Foreskin keratinocyte (primary cell): ENCODE measurements at places on chromosomes 5 and 9. TPM values are rescaled to one million over a fixed set of nuclear protein-coding genes. Genes with fewer than 3 reads are reported as not detected.

DNA sequence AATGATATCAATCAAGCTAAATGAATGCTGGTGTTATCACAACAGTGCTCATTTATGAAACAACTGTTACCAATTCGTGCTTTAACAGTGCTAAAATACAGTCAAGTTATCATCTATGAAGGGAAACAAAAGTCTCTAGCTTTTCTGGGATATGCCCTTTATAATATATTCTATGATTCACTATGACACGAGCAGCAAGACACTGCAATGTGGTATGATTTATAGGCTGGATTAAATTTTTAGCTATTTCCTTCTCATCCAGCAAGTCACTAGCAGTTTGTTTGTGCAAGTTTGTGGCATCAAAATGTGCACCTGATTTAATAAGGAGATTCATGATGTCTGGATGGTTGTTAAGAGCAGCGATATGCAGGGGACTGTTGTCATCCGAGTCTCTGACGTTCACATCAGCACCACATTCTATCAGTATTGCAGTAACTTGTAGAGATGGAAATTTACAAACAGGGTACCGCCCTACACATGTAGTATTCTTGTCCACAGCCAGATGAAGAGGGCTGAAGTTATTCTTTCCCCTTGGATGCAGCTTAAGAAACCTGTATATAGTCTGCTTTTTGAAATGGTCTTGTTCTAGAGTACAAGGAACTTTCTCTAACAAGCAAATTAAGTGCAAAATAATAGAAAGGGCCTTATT lies 20.3 kb downstream of the FEM1C start:
- no peak for DNase-seq

THG1L gene
- 11.7 and 13.0 TPM in 2 replicates for total RNA-seq

PITX1 gene
- 0.56 and 0.99 TPM in 2 replicates for total RNA-seq

SMIM33 gene
- not detected in 2 replicates for total RNA-seq

LCNL1 gene
- not detected in 2 replicates for total RNA-seq

PRDM9 gene
- not detected in 2 replicates for total RNA-seq

DNA sequence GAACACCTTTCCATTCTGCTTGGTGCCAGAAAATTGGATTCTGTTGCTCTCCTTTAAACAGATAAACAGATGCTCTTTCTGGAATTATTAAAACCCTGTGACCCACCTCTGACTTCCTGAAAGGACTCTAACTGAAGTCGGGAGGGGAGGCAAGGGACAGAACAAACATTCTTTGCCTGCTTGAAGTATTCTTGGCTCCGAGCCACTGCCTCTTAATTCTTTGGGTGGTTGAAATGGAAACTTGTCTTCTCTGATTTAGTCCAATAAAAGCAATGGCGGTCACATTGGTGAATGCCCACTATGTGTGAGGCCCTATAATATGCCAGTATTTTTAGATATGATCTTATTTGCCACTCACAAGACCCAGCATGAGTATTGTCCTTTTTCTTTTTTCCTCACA lies 236.8 kb downstream of the SLIT3 start:
- no peak for DNase-seq

- no peak for DNase-seq
Observed at GRCh38 chr5:133357758-133358157, 254.6 kb downstream of the FSTL4 start.

DAB2IP gene
- 26.5 and 26.6 TPM in 2 replicates for total RNA-seq

DNA sequence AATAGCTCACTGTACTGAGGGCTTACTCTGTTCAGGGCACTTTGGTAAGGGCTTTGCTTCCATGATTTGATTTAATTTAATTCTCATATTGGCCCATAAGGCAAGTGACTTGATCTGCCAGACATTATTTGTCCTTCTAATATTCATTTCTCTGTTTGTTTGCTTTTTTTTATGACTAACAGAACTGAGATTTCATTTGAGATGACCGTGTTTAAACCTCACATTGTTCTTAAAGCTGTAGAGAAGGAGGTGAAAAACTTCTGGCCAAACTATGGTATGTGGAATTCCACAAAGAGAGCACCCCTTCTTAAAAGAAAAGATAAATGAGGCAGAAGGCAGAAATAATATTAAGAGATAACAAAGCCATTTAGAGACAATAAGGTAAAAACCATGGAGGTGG lies 775.6 kb upstream of the ACO1 start:
- DNase-seq = no peak

DNA sequence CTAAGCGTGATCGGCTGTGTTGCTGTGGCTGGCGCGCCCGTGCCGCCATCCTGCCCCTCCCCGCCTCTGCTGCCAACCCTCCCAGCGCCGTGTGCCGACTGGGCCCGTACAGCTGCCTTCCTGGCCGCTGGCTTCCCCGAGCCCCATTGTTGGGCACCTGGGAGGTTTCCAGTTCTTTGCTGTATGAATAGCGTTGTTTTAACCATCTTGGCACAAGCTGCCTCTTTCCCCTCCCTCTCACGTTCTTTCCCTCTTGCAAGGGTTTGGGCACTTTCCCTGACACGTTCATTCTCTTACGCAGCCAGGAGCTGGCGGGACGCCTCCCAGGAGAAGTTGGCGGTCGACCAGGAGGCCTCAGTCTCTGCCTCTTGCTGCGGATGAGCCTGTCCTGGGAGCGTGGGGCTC lies 43.1 kb upstream of the RXRA start:
- peak; percentile 27 for DNase-seq

GRCh38 chr9:26863074-26863473 lies 29.5 kb downstream of the CAAP1 start:
- DNase-seq = no peak

GRCh38 chr5:74422671-74423070 lies 217.9 kb downstream of the ENC1 start:
- no peak for DNase-seq

ZBTB34 gene
- total RNA-seq = 3.9 and 4.3 TPM in 2 replicates

GRCh38 chr5:127705120-127705892 lies 2.1 kb downstream of the CCDC192 start:
- peak; percentile 52 for DNase-seq

DNA sequence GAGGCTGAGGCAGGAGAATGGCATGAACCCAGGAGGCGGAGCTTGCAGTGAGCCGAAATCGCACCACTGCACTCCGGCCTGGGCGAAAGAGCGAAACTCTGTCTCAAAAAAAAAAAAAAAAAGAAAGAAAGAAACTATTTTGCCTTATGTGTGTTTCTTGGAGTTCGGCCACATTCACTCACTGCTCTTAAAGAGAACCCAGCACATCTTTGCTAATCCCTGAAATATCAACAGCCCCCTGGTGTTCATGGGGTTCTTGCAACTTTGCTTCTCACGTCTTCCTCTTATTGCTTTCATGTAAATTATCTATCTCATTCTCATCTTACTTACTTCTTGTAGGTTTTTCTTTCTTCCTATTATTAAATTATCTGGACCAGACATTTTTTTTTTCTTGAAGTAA lies 126.3 kb upstream of the ASTN2 start:
- no peak for DNase-seq

DNA sequence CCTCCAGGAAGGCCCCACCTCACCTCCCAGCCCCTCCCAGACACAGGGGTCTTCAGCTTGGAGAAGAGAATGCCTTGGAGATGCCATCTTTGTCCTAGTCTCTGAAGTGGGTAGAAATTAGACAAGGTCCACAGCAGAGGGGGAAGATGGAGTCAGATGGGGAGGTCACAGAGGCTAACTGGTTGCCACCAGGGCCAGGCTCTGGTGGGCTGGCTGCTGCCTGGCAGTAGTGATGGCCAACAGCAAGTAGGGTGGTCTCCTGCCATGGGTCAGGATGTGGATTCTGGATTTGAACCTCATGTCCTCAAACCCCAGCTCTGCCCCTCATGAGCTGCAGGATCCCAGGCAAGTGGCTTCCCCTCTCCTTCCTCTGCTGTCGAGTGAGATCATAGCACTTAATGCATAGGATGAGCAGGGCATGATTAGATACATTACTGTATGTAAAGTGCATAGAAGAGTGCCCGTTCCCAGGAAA lies 38.7 kb upstream of the NEK6 start:
- no peak for DNase-seq

DNA sequence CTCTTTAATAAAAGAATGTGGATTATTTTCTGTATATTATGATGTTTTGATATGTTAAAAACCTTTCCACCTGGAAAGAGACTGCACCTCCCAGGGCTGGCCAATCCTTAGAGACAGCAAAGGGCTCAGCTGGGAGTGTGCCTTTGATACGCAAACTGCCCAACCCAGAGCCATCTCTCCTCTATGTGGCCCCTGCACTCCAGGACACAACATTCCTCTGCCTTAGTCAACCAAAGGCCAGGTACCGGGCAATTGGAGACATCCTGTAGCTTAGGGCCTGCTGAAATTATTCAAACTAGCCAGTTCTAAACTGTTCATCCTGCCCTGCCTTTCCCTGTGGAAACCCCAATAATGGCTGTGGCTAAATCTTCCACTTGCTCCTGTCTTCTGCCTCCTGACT lies 5.0 kb upstream of the HSPB3 start:
- no peak for DNase-seq

- DNase-seq = peak; percentile 53
Observed at GRCh38 chr9:111601237-111602018, 2.0 kb upstream of the PTGR1 start.

HSD17B3 gene
- 0.27 TPM in 1 of 2 replicates, not detected in the other for total RNA-seq

DNA sequence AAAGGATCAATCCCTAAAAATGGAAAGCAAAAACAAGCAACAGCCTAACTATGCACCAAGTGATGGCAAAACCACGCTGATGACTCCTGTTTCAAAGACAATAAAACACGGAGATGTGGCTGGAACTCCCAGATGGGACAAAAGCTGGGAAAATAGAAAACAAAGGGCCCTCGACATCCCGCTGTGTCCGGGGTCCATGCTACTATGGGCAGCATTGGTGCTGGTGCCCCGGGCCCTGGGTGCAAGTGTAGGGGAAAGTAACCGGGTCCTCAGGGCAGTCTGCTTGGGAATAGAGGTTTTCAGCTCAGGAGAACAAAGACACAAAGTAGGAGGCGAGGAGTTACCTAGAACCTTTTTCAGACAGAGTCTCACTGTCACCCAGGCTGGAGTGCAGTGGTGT lies 46.1 kb downstream of the MRPL36 start:
- DNase-seq = no peak

DNA sequence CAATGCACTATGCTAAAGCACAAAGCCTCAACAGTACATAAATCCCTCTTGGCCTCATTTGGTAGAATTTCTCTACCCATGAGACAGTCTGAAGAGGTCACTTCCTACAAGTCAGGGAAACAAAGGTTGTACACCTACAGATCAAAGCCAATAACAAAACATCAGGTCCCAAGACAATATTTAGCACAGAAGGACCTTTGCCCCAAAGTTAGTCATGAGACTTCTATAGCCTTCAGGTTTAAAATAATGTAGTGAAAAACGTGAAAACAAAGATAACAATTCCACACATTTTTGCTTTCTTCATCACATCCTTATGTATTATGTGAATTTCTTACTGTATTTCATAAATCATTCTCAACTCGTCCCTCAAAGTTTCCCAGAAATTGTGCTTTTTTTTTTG lies 15.8 kb downstream of the AFF4 start:
- peak; percentile 11 for DNase-seq

DNA sequence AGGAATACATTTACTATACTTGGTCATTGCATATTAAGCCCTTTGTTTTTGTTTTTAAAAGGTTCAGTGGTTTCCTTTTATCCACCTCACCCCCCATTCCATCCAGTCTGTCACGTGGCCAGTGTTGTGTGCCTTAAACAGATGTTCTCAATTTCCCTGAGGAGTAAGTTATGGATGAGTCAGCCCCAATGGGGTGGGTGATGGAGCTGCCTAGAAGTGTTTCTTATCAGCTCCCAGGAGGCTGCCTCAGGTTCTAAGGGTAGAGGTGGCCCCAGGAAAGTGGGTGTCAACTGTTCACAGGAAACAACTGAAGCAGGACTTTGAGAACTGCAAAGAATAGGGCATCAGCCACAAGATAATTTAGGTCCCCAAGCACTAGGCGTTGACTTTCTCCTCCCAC lies 41.1 kb downstream of the ACTBL2 start:
- DNase-seq = peak; percentile 85

- peak; percentile 62 for DNase-seq
Observed at GRCh38 chr9:81814794-81815464, 113.3 kb upstream of the SPATA31D4 start.

CCDC192 gene
- not detected in 2 replicates for total RNA-seq

DNA sequence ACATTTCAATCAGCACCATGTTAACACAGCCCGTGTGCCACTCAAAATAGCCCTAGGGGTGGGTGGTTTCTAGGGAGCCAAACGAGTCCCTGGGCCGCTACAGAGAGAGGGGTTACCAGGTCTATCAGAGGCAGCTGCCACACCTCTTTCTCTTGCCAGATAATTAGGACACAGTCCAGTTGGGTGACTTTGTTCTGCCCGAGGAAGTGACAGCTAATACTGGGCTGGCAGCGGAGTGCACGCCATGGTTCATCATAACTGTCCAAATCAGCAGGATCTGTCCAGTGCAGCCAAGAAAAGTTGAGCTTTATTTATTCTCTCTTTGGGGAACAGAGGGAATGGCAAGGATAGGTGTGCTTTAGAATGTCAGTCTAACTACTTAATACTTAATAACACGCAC lies 583.8 kb downstream of the BRINP1 start:
- DNase-seq = no peak

TAF11L11 gene
- not detected in 2 replicates for total RNA-seq

DNA sequence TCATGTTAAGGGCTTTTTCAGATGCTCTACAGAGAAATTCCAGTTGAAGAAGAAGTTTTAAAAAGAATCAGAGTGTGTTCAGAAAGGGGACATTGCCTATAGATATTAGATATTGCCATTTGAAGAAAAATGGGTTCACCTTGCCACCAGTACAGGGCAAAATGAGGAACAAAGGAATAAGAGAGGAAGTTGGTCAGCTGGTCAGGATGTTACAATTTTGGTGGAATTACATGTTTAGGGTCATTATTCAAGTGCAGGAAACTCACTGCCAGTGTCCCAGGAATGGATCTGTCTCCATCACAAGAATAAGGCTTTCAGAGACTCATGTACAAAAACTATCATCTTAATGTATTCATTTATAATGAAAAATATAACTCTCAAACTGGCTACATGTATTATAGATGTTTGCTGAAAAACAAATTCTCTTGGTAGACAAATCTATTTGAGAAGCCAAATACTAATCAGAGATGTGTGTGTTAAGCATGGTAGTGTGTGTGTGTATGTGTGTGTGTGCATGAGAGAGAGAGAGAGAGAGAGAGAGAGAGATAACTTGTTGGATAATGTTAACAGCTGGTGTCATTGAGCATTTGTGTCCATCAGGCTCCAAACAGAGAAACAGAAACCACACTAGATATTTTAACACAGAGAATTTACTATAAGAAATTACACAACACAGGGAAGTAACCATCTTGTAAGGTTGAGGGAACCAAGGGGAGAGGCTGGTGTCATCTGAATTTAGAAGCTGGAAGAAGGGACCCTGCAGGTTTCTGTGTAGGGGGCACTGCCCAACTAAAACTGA lies 5.0 kb upstream of the C1QTNF3 start:
- no peak for DNase-seq

PPP3R2 gene
- total RNA-seq = not detected in 2 replicates

- DNase-seq = no peak
Observed at GRCh38 chr9:106449336-106449927, 413.5 kb upstream of the ZNF462 start.

GRCh38 chr9:69157751-69158466 lies 16.2 kb upstream of the TJP2 start:
- no peak for DNase-seq

DNA sequence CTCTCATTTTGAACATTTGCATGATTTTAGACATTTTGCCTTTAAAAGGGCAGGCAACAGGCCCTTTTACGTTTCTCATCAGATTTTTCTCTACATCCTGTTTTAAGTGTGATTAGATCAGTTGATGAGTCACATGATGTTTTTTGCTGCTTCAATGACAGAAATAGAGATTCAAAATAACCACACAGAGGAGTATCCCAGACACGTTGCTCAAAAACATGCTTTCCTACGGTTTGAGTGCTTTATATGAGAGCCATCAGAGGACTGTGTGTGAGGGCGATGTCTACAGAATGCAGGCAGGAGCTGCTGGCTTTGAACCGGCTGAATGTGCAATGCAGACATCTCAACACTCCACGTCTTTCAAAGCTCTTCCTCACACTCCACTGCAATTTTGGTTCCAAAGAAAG lies 42.1 kb downstream of the OTULIN start:
- no peak for DNase-seq

RASGEF1C gene
- not detected in 2 replicates for total RNA-seq
